ENCODE measurements at places on chromosomes 11 and 22.

GRCh38 chr11:134730101-134730500 is 318.1 kb upstream of the B3GAT1 start:
- no peak for DNase-seq

- DNase-seq, result no peak
These were observed 1.1 kb upstream of the CNTN5 start for GRCh38 chr11:99019696-99020095.

DNA sequence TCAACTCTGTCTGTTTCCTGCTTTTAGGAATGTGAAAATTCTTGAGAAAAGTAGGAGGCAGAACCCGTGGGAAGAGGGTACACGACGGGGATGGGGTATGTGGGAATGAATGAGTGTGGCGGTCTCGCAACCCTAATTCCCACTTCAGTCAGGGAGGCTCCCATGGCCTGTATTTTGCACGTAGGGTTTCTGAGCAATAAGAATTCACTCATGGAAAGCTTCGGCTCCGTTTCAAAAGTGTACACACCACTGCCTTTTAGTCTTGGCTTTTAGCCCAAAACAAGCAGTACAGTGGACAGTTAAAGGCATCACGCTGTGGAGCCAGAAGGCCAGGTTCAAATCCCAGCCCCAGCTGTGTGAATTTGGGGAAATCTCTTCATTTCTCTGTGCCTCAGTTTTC is 116.7 kb downstream of the MN1 start:
- DNase-seq, result no peak

- DNase-seq, result no peak
These were observed 12.1 kb downstream of the TRIM51 start for GRCh38 chr11:55895216-55895615.

DNA sequence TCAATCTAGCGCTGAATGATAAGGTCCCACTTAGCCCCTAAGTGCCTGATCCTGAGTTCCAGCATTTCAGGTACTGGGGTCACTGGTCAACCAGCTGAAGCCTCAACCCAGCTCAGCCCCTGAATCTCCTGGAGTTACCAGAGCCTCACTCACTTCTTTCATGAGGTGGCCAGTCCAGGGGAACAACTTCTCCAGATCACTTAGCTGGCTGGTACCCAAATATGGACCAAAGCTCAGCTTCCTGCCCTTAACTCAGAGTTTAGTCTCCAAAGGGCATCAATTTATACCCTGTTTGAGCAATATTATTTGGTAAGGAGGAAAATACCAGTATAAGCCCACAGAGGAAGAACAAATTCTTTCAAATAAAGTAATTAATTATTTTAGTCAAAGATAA is 105.6 kb downstream of the SLC1A2 start:
- DNase-seq, result no peak

- DNase-seq, result no peak
These were observed 287.2 kb downstream of the TMEM135 start for GRCh38 chr11:87324817-87325489.

GRCh38 chr11:19366992-19367709 is 126.4 kb upstream of the E2F8 start:
- no peak for DNase-seq

DNA sequence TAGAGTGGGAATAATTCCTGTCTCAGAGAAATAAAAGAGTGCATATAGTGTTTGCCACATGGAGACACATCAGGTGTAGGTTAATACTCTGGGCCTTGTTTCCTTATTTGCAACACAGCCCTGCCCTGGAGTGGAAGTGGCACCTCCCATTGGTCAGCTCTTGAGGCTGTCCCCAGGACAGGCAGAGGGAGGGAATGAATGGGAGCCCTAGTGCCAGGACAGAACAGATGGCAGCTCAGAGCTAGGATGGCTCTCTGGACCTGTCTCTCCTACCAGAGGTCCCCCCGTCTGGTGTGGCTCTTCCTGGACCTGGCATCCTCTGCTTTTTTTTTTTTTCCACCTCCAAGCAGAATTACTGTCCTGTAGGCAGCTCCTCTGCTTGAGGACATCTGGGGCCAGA is 35.6 kb downstream of the LIMK2 start:
- no peak for DNase-seq

DNA sequence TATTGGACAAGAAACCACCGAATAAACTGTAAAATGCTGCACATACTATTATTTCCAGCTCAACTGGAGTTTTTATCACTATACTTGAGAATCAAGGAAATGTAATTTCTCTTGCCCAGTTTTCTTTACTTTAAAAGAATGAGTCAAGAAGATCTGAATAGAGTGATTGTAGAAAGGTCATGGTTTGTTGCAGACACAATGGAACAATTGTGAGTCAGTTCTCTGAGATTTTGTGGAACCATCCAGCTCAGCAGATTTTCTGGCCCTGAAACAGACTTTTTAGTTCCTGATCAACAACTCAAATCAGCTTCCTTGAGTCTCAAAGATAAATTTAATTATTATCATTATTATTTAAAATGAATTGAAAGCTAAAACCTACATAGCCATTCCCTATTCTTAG is 1.3 kb downstream of the TCN1 start:
- DNase-seq, result no peak

GRCh38 chr22:37412495-37413250 is 14.6 kb downstream of the ELFN2 start:
- no peak for DNase-seq

DNA sequence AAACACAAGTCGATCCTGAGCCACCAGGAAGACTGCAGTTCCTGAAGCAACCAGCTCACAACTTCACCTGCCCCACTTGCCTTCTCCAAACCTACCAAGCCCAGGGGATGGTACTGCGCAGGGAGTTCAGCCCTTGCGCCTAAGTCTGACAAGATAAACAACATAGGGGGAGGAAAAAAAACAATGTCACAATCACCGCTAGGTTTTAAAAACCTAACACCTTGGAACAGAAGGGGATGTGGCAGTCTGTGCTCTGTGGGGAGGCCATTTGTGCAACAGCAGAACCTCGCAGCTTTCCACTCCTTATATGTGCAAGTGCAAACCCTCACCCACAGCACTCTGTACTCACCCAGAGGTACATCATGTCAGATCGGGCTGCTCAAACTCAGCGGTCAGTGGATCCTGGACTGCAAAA is 134.2 kb downstream of the RBFOX2 start:
- DNase-seq, result no peak

GRCh38 chr11:70519117-70519516 is 120.8 kb downstream of the CTTN start:
- no peak for DNase-seq

DNA sequence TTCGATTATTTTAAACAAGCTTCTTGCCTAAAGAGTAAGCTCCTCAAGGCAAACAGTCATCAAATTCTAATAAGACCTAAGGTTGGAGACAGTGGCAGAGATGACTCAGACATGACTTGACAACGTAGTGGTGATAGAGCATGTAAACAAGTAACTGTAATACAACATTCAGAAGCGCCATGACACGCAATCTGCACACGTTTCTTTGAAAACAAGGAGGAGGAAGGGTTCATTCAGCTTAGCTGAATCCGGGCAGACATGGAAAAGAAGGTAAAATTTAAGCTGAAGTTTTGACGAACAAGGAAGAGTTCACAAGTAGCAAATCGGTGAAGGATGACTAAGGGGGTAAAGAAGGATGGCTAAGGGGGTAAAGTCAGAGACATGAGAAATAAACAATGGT is 152.4 kb upstream of the ZC3H12C start:
- DNase-seq, result no peak

DNA sequence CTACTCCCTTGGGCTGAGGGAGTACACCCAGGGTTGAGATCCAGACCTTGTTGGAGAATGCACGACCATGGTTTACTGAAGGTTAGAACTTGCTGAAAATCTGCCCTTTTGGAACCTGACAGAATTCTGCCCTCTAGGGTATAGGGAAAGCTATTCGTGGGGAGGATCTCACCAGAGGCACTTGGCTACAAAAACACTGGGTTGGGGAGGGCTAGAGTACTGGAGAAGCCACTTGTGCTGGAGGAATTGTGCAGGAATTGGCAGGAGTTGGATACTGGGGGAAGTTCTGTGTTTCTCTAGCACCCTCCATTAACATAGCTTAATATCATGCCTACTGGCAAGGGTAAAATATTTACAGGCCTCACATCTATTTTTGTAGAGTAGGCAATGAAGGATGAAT is 55.8 kb downstream of the PPME1 start:
- DNase-seq, result no peak

DNA sequence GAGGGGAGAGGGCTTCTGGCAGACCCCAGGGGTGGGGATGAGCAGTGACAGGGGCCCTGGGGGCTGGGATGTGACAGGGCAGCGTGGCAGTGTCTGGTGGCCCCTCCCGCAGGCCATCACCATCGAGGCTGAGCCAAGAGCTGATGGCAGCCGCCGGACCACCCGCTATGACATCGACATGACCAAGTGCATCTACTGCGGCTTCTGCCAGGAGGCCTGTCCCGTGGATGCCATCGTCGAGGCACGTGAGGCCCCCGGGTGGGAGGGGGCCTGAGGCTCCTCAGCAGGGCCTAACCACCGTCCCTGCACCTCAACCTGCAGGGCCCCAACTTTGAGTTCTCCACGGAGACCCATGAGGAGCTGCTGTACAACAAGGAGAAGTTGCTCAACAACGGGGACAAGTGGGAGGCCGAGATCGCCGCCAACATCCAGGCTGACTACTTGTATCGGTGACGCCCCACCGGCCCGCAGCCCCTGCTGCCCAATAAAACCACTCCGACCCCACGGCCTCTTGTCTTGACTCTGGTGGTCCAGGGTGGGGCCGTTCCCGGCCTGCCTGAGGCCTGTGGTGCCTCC is 2.6 kb upstream of the TCIRG1 start:
- no peak for DNase-seq

DNA sequence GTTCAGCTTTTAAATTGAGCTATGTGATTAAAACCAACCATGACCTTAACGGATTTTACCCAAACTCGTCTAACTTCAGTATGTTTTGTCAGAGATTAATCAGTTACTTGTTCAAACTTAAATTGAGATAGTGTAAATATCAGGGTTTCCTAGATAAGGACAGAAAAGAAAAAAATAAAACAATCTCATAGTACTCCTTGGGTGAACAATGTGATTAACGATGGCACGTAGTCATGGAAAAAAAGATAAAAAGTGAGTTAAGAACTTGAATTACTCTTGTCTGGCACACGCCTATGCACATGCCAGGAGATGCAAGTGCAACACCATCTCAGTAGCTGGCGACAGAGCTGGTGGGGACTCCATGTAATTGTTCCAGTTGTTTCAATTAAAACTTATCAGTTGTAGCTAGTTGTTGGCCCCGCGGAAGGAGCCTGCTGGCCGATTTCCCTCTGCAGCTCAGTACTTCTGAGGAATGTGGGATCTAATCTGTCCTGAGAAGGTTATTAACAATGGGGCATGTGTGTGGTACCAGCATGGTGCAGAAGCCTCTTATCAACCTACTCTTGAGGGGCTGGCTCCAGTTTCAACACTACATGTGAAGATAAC is 3.0 kb downstream of the RASSF10 start:
- DNase-seq, result no peak

GRCh38 chr11:44778195-44779100 is 51.7 kb downstream of the TSPAN18 start:
- no peak for DNase-seq

DNA sequence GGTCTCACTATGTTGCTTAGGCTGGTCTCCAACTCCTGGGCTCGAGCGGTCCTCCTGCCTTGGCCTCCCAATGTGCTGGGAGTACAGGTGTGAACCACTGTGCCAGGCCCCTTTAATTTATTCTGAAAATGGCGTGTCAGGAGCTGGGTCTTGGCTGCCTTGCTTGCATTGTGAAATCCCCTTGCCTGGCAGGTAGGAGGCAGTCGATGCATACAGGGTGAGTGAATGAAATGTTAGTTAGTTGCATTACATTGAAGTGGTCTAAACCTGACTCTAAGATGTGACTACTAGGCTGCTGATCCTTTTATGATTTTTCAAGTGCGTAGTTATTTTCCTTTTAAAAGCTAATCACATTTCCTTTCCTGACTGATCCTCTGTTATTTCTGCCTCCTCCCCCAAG is 42.9 kb downstream of the PARVB start:
- no peak for DNase-seq

- DNase-seq, result no peak
These were observed 1.9 kb upstream of the TRAF6 start for GRCh38 chr11:36512016-36512415.

DNA sequence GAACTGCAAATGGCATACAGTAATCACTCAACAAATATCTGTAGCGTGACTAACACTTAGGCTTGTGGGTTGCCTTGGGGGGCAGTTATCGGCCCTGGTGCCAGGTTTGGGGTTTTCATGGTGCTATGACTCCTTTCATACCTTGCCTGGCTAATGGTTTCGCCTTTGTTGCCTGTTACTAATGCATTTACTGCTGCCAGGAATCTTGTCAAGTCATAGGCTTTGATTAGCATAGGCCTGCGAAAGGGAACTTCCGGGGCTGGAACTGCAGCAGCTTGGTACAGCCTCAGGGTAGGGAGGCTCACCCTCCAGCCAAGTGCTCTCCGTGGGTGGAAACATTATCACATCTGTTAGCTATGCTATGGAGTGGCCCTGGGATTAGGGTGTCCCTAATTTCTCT is 13.2 kb downstream of the SLC25A18 start:
- DNase-seq, result no peak

DNA sequence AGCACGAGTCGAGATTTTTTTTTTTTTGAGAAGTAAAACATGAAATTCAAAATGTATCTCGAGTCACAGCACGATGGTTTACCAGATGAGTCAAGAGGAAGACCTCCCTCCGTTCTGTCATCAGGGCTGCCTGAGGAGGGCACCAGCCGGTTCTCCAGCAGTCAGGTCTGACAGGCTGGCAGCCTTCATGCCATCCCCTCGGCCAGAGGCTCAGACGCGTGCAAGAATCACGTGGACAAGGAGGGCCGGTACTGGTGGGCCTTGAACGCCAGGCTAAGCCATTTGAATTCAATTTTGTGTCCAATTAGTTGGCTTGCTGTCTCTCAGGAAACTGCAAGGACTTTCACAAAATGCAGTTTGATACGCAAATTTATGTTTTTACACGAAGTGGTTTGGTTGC is 1412.2 kb downstream of the BRD1 start:
- DNase-seq, result no peak

- DNase-seq, result peak; percentile 67
These were observed at the start of gene NCAPH2 for GRCh38 chr22:50507991-50508884. Gene NCAPH2, plus strand, starts transcription at chr22:50508224. Its CDS starts 114 bp downstream, at chr22:50508338.

- DNase-seq, result no peak
These were observed 99.3 kb downstream of the CTTN start for GRCh38 chr11:70497536-70498075.

DNA sequence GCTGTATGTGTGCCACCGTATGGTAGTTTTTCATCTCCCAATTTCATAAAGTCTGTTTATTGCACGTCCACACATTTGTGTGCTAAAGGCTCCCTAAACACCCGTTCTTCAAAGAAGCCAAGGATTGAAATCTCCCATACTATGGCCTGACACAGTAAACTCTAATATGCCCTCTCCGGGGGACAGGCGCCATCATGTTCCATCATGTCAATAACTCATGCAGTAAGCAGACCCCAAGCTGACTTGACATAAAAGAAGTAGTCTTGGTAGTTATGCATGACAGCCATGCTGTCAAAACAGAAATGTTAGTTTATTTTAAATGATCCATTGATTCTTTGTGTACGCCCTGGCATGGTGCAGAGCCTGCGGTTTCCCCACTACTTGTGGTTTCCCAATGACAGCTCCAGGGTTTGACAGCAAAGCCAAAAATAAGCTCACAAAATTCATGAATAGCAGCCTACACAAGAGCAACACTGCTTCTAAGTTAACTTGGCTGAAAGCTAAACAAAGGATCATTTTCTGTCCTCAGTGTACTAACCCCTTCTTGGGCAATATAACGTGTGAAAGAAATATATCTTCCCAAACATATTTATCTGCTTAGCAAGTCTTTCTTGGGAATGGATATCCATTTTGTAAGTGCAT is 56.5 kb upstream of the CABP7 start:
- no peak for DNase-seq

- no peak for DNase-seq
These were observed 16.1 kb upstream of the ARHGEF17 start for GRCh38 chr11:73291781-73292524.

GRCh38 chr11:1832211-1832919 is 2.4 kb upstream of the SYT8 start:
- no peak for DNase-seq
